ENCODE measurements at places on chromosomes 13 and 19.

DNA sequence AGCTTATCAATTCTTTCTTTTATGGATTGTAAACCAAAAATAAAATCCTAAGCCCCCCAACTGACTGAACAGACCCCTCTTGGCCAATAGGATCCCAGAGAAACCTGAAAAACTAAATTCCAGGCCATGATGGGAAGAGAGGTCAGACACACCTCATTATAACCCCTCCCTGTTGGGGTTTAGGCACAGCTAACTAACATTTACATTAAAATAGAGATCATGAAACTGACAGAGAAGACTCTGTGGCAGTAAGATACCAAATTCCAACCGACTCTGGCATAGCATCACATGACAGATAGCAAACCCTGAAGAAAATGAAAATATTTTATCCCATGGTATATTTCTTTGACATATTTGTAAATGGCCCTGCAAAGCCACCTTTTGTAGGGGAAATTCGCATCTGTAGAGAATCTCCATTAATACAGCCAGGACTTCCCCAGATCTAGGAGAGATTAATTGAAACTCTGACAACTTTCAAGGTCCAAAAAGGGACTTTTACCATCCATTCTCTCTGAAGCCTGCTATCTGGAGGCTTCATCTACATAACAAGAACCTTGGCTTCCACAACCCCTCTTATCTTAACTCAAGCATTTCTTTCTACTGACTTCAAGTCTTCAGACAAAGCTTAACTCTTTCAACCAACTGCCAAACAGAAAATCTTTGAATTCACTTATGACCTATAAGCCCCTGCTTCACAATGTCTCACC is 27.1 kb upstream of the GAS6 start:
- DNase-seq, result no peak

- no peak for DNase-seq
These were observed 14.8 kb downstream of the FUT6 start for GRCh38 chr19:5824751-5825150.

DNA sequence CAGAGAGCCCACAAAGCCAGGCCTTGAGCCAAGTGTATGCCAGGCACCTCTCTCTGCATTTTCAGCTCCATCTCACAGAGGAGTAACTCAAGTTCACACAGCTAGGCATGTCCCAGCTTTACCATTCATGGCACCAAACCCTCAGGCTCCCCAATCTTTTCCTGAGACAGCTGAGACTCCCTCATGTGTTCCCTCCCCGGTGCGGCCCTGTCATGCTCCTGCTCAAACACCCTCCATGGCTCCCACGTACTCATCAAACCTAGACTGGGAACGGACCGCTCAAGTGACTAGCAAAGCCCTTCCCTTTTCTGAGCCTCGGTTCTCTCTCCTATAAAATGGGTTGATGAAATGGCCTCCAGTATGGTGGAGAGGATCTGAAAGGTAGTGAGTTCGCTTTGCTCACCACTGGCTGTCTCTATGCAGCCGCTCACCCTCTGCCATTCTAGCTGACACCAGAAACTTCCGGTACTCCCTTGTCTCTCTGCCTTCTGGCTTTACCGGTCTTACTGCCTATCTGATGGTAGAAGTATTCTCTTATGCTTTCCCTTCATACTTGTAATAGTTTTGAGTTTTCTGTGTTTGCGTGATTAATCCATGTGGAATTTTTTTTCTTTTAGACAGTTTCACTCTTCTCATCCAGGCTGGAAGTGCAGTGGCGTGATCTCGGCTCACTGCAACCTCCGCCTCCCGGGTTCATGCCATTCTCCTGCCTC is 7.8 kb upstream of the SLC44A2 start:
- DNase-seq, result no peak

- DNase-seq, result no peak
These were observed 1784.1 kb downstream of the SLITRK5 start for GRCh38 chr13:89455225-89455624.

GRCh38 chr13:52010890-52011631 is at the start of gene ATP7B:
TSS of gene ATP7B (minus strand) at chr13:52011450. CDS start at chr13:52011337, 113 bp downstream.
- no peak for DNase-seq

- DNase-seq, result no peak
These were observed 296.0 kb downstream of the OLFM4 start for GRCh38 chr13:53324656-53325055.

GRCh38 chr13:50636007-50636704 is 207.3 kb downstream of the DLEU7 start:
- no peak for DNase-seq

GRCh38 chr13:95714142-95714832 is 37.3 kb downstream of the DNAJC3 start:
- peak; percentile 51 for DNase-seq

GRCh38 chr13:98299966-98300350 is 122.9 kb upstream of the RNF113B start:
- no peak for DNase-seq

DNA sequence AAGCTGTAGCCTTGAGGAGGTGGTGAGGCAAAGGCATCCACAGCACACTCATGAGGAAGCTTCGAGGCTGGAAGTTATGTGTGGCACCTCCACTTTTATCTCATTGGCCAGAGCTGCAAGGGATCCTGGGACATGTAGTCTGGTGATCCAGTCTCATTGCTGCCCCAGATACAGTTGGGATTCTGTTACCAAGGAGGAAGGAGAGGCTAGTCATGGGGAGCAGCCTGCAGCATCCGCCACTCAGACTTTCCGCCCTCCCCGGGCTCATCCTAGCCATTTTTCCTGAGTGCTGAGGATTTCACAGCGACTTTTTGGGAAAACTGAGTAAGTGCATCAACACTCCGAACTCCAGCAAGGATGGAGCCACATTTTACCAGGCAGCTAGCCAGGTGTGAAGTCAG is 74.4 kb downstream of the DPF1 start:
- no peak for DNase-seq

DNA sequence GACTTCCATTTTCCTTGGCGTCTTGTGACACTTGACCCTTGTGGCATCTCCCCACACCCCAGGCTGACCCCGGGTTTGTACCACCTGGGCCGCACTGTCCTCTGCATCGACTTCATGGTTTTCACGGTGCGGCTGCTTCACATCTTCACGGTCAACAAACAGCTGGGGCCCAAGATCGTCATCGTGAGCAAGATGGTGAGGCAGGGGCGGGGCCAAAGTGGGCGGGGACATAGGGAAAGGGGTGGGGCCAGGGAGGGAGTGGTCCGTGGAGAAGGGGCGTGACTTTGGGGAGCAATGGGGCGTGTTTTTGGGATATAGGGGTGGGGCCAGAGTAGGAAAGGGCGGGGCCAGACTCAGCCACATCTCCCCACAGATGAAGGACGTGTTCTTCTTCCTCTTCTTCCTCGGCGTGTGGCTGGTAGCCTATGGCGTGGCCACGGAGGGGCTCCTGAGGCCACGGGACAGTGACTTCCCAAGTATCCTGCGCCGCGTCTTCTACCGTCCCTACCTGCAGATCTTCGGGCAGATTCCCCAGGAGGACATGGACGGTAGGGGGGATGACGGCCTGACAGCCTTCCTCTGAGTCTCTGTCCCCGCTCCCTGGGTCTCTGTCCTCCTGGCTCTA is 42.8 kb downstream of the TRPM4 start:
- DNase-seq, result no peak

- no peak for DNase-seq
These were observed 21.5 kb downstream of the C13orf46 start for GRCh38 chr13:113952151-113952982.

DNA sequence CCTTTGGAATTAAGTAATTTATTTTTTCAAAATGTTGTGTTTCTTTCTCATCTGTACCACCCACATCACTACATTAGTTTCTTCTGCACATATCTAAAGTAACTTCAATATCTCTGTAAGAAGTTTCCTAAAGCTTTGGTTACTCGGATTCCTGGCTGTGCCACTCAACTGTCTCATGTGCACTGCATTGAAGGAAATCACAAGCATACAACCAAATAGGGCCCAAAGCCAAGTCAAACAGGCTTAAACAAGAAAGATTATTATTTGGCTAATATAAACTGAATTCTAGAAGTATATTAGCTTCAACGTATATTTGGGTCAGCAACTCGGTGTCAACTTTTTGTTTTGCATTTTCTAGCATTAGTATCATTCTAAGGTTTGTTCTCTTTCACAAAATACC is 1647.6 kb upstream of the SPRY2 start:
- no peak for DNase-seq

DNA sequence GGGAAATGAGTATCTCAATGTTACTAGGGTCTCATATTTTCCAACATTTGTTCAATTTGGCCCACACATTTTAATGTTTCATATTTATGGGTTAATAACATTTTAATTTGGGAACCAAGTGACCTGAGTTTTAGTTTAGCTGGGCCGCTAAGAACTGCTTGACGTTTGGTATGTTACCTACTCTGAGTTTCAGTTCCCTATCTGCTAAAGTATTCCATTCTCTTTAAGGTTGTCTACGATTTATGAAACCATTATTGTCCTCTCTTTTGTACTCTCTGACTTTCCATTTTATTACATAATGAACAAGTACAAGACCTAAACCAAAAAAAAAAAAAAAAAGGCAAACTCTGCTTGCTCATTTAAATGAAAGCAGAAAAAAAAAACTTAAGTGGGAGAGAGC is 89.9 kb downstream of the FGF14 start:
- no peak for DNase-seq

- DNase-seq, result no peak
These were observed 1.1 kb downstream of the KLHL26 start for GRCh38 chr19:18637673-18638630.

- no peak for DNase-seq
These were observed 19.5 kb upstream of the IFT88 start for GRCh38 chr13:20547479-20547908.

Measured in GF-D8 (cell line).